ENCODE measurements at places on chromosomes 6 and 20.

DNA sequence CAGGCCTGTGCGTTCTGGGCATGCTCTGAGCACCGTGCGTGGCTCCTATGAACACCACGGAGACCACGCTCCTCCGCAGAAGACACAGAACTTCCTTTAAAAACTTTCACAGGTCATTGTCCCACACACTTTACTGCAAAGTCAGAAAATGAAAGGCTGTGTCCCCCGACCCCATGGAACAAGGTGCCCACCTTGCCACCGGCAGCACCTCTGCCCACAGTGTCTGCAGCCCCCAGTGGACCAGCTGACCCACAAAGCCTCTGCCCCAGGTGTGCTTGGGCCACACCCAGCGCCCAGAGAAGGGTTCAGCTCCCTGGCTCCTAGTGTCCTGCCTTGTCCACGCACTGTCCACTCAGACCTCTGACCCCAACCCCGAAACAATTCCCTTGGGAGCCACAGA lies 8.7 kb downstream of the TAF4 start:
- DNase-seq, result no peak

GRCh38 chr20:22546344-22546743 lies 38.0 kb downstream of the FOXA2 start:
- DNase-seq, result no peak

DNA sequence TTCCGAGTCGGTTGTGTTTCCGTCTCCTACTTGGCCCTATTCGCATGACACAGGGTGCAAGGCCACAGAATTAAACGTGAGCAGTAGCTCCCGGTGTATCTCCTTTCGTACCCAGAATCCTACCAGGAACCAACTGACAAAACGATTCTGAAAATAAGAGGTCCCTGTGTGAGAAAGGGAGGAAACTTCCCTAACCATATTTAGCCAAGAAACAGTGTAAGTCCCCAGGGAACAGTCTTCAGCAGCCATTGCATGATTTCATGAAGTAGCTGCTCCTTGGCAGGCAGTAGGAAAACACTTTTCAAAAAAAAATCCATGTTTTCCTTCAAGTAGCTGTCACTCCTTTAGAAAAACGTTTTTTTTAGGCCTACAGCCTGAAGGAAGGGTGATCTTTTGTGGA lies 46.9 kb downstream of the PDE10A start:
- no peak for DNase-seq

DNA sequence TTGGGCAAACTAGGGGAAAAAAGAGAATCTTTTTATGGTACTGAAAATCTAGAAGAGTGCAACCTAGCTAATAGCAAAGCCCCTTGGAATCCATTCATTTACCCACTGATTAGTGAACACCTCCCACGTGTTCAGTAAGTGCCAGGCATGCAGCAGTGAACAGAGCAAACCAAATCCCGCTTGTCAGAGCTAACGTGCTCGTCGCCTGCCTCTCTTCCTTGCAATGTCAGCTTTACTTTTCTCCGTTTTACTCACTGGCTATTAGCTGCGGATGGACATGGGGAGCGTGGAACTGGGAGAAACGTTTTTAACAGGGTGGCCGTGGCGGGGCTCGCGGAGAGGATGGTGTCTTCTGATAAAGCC lies 120.4 kb downstream of the SYNDIG1 start:
- DNase-seq, result no peak

DNA sequence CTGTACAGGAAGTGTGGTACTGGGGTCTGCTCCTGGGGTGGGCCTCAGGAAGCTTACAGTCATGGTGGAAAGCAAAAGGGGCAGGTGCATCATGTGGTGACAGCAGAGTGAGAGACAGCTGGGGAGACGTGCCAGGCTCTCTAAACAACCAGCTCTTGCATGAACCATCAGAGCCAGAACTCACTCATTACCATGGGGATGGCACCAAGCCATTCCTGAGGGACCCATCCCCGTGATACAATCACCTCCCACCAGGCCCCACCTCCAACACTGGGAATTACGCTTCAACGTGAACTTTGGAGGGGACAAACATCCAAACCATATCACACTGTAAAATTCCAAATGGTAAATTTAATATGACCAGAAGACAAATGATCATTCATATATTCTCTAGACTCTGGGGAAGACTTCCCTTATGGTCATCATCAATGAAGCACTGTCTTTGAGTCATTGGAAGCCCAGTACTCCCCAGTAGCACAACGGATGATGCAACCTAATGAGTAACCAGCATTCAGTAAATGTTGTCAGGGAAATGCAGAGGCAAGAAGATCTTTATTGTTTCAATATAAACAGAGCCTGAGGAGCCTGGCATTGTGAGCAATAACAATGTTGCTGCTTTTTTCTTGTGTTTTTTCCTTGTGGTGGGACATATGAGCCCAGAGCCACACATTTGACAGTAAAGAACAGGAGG lies 48.2 kb upstream of the RALY start:
- no peak for DNase-seq

GRCh38 chr6:150298030-150298380 lies 70.8 kb upstream of the IYD start:
- DNase-seq, result no peak

- DNase-seq, result no peak
Measured at GRCh38 chr6:116476002-116476678, 15.0 kb downstream of the CALHM6 start.

- no peak for DNase-seq
Measured at GRCh38 chr6:168606722-168607121, 165.7 kb downstream of the SMOC2 start.

DNA sequence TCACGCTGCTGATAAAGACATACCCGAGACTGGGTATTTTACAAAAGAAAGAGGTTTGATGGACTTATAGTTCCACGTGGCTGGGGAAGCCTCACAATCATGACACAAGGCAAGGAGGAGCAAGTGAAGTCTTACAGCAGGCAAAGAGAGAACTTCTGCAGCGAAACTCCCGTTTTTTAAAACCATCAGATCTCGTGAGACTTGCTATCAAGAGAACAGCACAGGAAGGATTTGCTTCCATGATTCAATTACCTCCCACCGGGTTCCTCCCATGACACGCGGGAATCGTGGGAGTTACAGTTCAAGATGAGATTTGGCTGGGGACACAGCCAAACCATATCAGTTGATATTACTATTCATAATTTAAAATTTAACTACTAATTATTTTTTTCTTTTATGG lies 157.3 kb upstream of the ATXN1 start:
- DNase-seq, result no peak

DNA sequence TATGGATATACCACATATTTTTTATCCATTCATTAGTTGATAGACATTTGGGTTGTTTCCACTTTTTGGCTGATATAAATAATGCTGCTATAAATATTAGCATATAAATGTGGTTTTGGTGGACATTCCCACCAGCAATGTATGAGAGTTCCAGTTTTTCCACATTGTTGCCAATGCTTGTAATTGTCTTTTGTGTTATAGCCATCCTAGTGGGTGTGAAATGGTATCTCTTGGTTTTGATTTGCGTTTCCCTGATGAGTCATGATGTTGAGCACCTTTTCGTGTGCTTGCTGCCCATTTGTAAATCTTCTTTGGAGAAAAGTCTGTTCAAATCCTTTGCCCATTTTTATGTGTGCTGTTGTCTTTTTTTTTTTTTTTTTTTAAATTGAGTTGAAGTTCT lies 54.4 kb downstream of the DHX35 start:
- DNase-seq, result no peak
